ENCODE measurements at places on chromosomes 5 and 9.
A peak's percentile ranks its signal among the peaks of the same experiment; 100 is the strongest.

- no peak for DNase-seq
Observed at GRCh38 chr9:6584881-6585597, 60.5 kb downstream of the GLDC start.

DNA sequence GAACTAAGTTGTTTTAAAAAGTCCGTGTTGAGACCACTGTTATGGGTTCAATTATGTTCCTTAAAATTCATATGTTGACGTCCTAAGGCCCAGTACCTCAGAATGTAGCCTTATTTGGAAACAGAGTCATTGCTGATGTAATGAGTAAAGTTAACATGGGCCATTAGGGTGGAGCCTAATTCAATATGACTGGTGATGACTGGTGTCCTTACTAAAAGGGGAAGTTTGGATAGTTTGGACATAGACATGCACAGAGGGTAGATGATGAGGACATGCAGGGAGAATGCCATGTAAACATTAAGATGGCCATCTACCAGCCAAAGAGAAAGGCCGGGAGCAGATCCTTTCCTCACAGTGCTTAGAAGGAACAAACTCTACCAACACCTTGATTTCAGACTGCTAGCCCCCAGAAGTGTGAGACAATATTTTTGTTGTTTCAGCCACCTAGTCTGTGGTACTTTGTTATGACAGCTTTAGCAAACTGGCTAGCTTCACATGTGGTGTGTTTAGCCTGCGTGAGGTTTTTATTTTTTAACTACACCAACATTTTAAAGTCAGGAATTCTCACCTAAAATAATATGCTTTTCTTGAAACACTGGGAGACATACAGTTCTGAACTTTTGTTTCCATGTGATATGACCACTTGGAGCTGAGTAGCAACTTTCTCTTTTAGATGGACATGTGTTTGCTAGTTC is 135.3 kb downstream of the YIPF5 start:
- DNase-seq, result no peak

GRCh38 chr5:166768536-166768935 is 1522.9 kb upstream of the WWC1 start:
- no peak for DNase-seq

- DNase-seq, result peak; percentile 86
Observed at GRCh38 chr9:134768709-134769351, 111.8 kb upstream of the FCN2 start.

GRCh38 chr9:134627417-134628353 is 13.9 kb upstream of the COL5A1 start:
- peak; percentile 68 for DNase-seq

DNA sequence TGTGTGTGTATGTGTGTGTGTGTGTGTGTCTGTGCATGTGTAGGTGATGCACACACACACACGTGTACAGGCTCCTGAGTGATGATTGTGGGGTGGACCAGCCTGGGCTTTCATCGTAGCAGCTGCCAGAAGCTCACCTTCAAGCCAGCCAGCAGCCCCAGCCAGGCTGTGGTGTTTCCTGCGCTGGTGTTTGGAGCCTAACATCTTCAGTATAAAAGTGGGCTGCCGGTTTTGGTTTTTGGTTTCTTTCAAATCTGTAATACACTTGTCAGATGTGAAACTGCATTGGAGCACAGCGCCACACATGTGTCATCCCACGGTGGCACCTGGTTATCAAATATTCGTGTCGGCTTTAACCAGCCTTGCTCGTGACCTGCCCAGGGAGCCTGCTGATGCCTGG is 114.2 kb downstream of the OLFM1 start:
- DNase-seq, result no peak

DNA sequence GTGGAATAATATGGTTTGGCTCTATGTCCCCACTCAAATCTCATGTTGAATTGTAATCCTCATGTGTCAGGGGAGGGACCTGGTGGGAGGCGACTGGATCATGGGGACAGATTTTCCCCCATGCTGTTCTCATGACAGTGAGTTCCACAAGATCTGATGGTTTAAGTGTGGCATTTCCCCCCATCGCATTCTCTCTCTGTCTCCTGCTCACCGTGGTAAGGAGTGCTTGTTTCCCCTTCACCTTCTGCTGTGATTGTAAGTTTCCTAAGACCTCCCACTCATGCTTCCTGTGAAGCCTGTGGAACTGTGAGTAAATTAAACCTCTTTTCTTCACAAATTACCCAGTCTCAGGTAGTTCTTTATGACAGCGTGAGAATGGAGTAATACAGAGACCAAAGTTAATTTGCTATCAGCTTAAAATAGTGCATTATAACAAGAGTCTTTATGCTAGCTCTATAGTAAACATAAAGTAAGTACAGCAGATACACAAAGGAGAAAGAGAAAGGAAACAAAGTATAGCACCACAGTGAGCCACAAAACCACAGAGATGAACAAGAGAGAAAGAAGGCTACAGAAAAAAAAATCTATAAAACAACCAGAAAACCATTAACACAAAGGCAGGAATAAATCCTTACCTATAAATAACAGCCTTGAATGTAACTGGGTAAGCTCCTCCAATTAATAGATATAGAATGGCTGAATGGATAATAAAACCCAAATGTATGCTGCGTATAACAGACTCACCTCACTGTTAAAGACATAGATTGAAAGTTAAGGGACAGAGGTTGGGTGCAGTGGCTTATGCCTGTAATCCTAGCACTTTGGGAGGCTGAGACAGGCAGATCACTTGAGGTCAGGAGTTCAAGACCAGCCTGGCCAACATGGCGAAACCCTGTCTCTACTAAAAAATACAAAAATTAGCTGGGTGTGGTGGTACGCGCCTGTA is 39.7 kb downstream of the RAPGEF6 start:
- no peak for DNase-seq

- no peak for DNase-seq
Observed at GRCh38 chr5:156411185-156411613, 84.2 kb downstream of the SGCD start.

DNA sequence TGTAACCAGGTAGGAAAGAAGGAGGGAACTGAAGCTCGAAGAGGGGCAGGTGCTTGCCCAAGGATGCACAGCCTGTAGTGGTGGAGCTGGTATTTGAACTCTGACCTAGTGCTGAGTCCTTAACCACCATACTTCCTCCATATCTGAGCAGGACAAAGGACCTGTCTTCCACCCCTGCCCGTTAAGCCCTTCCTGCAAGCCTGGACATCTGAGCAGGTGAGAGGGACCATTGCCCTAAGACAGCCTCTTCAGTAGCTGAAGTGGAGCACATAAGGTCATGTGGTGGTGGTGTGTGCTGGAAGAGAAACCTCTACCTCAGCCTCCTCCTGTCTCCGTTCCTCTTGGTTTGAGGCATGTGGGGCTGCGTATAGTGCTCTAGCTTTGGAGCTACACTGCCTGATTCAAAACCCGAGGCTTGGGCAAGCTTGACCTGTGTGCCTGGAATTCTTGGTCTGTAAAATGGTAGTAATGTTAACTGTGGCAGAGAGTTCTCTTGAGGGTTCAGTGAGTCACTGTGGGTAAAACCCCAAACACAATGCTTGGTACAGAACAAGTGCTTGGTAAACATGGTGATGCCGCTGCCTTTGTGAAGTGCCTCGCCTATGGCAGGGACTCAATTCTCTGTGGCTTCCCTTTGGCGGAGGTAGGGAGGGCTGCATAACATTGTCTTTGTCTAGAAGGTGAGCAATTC is 7.4 kb downstream of the GALNT10 start:
- no peak for DNase-seq

- no peak for DNase-seq
Observed at GRCh38 chr5:155926031-155926430, 400.9 kb upstream of the SGCD start.

DNA sequence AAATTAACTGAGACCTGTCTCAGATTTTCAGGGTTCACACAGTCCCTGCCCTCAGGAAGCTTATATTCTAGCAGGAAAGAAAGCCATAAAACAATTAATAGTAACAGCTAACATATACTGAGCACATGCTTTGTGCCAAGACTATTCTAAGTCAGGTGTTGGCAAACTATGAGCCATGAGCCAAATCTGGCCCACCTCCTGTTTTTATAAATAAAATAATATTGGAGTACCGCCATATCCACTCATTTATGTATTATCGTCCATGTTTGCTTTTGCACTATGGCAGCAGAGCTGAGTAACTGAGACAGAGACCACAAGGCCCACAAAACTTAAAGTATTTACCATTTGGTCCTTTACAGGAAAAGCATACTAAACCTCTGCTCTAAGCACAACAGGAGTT is 83.3 kb upstream of the TRIO start:
- DNase-seq, result no peak

Data from upper lobe of left lung (tissue), 6 donors.